ENCODE measurements at places on chromosomes 6 and 20.

DNA sequence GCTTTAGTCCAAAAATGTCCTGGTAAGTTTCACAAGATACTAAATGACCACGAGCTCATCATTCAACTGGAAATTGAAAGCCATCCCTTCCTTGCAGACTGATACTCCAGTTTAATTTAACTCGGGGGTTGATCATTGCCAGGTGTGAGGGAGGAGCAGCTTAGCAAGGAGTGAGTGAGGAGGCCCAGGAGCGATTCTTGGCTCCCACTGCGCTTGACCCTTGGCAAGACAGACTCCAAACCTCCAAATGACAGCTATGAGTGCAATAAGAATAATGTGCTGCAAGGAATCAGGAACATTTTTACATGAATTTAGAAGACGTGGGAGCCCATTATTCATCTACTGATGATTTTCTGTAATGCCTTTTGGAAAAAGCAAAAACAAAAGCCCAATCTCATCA, 64.9 kb downstream of the LAMA4 start:
- no peak for DNase-seq

DNA sequence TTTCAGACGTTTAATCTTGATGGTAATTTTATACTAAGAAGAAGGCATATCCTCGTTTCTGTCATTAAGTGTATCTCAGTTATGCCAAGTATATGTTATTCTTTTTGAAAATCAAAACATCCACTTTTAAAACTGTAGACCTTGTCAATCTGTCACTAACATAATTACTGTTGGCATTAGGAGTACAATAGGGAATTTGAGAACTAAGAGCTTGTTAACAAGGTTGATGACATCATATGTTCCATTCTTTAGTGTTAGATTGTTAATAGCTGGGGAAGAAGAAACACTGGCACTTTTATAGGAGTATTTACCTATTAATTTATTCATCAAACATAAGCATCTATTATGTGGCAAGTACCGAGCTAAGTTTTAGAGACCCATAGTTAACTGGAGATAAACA, 76.2 kb downstream of the MAP3K4 start:
- no peak for DNase-seq

DNA sequence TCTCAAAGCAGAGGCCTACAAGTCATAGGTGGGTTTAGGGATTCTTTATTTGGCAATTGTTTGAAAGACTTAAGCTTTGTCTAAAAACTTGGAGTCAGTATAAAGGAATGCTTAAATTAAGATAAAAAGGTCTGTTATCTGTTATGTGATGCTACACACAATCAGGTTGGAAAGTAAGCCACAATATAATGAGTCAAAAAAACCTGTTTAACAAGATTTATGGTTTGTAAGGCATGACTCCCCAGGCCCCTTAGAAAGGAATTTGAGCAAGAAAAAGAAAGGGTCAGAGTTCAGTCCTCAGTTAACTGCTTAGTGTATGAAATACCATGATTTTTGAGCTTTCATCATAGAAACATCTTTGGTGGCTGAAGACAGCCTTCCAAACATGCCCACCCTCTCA, 66.8 kb upstream of the HMGN3 start:
- DNase-seq, result no peak

- peak; percentile 54 for DNase-seq
Observed at GRCh38 chr6:150006961-150007464, 18.3 kb downstream of the RAET1L start.

DNA sequence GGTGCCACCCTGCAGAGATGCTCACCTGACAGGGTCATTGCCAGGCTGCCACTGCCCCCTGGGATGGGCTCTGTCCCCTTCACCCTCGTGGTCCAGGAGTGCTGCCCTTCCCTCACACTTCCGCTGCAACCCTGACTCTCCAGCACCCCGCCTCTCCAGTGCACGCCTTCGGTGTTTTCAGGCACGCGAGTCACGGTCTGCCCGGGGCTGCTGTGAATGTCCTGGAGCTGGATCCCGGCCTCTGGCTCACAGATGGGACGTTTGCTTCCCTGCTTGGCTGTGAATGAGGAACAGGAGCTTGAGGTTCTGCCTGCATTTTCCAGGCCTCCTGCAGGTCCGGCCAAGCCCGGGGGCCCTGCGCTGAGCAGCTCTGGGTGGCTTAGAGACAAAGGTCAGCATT, 343.4 kb downstream of the SMOC2 start:
- DNase-seq, result no peak

DNA sequence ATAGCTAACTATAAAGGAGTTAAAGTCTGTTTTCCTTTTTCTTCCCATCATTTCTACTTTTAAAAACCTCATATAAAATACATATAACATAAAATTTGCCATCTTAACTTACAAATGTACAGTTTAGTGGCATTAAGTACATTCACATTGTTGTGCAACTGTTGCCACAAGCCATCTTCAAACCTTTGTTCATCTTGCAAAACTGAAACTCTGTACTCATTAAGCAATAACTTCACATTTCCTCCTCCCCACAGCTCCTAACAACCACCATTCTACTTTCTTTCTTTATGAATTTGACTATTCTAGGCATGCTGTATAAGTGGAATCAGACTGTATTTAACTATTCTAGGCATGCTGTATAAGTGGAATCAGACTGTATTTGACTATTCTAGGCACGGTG, 4.5 kb downstream of the CCDC170 start:
- DNase-seq, result no peak

GRCh38 chr6:161394437-161394836, 120.6 kb upstream of the AGPAT4 start:
- no peak for DNase-seq

DNA sequence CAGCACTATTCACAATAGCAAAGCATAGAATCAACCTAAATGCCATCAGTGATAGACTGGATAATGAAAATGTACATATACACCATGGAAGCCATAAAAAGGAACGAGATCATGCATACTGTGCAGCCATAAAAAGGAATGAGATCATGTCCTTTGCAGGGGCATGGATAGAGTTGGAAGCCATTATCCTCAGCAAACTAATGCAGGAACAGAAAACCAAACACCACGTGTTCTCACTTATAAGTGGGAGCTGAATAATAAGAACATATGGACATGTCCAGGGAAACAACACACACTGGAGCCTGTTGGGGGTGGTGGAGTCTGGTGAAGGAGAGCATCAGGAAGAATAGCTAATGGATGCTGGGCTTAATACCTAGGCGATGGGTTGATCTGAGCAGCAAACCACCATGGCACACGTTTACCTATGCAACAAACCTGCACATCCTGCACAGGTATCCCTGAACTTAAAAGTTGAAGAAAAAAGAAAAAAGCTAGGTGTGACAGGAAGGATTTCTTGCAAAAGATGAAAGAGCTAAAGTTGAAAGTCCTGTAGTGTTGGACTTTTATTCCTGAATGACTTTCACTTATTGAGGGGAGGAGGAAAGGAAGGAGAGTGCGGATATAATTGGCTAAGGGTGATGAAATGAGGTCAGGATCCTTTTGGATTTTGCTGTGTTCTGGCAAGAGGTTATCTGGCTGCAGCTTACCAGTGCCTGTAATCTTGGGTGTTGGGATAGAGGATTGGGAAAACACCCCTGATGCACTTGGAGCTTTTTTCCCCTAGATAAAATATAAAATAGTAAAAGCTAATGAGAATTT, 8.5 kb downstream of the TRMT11 start:
- no peak for DNase-seq

DNA sequence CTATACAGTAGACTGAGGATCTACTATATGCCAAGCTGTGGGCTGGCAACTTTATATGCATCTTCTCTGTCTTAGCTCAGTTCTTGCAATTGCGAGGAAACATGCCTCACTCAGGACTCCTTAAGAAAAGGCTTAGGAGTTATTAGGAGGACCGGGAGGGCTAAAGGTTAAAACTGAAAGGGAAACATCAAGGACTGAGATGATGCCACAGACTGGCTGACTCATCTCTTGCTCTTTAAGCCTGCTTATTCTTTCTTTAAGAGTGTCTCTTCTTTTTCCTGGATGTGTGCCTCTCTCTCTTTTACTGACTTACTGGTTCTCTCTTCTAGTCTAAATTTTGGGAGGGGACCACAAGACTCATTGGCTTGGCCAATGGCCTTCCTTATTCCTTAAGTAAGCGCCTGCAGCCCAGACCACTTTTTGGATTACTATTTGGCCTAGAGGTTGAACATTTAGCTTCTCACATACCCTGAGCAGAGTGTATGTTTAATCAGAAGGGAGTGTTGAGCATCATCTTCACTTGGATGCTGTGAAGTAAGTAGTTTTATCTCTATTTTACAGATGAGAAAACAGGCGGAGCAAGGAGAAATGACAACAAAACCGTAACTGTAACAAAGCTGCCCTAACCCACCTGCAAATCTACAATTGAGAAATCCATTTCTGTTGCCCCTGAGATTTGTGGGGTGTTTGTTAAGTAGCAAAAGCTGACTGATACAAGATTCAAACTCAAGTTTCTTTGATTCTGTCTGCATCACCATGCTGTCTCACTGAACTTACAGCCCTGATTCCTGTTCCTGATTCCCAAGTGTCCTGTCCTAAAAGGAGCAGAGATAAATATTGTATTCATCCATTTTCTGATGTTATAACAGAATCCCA, 7.2 kb upstream of the SDC4 start:
- peak; percentile 18 for DNase-seq

Measured in stimulated activated CD4-positive, alpha-beta T cell treated with anti-CD3 and anti-CD28 coated beads, Interleukin-4, amount 100 ng/mL, for 24 hours (primary cell).